ENCODE measurements at places on chromosomes 4 and X. TPM values are rescaled to one million over a fixed set of nuclear protein-coding genes. Genes with fewer than 3 reads are reported as not detected.
A peak's percentile ranks its signal among the peaks of the same experiment; 100 is the strongest.

- H3K36me3 ChIP-seq = peaks cover 6% of the 10 kb centered on the region
- H3K27me3 ChIP-seq = no peaks in the 10 kb centered on the region
- no peak for DNase-seq
- no peak overlapping the region for H3K4me3 ChIP-seq
- H3K27ac ChIP-seq = no peak overlapping the region
Observed at GRCh38 chr4:24559032-24559821, 25.1 kb downstream of the DHX15 start.

DNA sequence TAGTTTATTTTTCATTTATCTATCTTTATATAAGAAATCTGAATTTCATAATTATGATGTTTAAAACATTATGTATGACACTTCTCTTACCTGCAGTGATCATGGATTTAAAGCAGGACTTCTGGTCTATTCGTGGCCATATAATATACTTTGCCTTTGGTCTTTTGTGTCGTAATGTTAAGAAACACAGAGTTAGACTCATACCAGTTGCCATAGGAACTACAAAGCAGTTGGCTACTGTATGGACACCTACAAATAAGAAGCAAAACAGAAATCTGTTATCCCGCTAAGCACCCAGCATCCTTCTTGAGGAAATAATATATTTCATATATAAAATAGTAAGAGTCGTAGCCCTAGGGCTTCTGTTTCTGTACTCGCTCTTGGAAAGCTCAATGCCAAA, 4.3 kb downstream of the SEPSECS start:
- no peak overlapping the region for H3K27ac ChIP-seq
- no peaks in the 10 kb centered on the region for H3K27me3 ChIP-seq
- no peak for DNase-seq
- H3K4me3 ChIP-seq = no peak overlapping the region

HHIP gene
- total RNA-seq = 11.5 TPM

DNA sequence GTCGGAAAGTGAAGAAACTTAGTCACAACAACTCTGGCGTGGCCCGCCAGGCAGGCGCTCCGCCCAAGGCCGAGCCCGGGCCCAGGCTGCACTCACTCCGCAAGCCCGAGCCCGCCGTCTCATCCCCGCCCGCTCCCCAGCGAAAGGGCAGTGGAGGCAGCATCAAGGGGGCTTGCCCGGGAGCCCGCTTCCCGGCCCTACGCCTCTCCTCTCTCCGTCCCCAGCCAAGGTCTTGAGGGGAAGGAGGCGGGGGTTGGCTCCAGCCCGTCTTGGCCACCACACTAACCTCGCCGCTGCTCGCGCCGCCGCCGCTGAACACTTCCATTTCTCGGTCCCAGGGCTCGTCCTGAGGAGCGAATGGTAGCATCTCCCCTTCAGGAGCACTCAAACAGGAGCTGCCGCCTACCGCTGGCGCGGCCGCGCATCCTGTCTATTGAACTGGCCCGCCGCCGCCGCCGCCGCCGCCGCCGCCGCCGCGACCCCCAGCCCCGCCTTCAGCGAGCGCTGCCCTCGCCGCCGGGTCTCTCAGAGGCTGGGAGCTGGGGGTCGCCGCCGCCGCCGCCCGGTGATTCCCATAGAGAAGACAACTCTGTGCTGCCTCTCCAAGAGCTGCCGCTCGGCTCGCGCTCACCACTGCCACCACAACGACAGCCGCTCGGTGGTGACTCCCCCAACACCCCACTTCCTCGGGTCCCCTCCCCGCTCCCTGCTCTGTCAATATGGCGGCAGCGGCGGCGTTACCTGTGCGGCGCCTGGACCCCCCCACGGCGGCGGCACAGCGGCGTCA, at the start of gene RPS6KA6:
RPS6KA6 (minus strand) TSS at position 667 of the 787 bp plus-strand sequence; CDS start at position 367, 300 bp downstream.
- H3K4me1 ChIP-seq = no peaks in the 10 kb centered on the region
- H3K27ac ChIP-seq = peak within 1 kb of the TSS; percentile 71
- H3K4me3 ChIP-seq = peak within 1 kb of the TSS; percentile 52
- peak; percentile 61 for DNase-seq
- no peaks in the 10 kb centered on the region for H3K36me3 ChIP-seq
- H3K27me3 ChIP-seq = no peaks in the 10 kb centered on the region

DNA sequence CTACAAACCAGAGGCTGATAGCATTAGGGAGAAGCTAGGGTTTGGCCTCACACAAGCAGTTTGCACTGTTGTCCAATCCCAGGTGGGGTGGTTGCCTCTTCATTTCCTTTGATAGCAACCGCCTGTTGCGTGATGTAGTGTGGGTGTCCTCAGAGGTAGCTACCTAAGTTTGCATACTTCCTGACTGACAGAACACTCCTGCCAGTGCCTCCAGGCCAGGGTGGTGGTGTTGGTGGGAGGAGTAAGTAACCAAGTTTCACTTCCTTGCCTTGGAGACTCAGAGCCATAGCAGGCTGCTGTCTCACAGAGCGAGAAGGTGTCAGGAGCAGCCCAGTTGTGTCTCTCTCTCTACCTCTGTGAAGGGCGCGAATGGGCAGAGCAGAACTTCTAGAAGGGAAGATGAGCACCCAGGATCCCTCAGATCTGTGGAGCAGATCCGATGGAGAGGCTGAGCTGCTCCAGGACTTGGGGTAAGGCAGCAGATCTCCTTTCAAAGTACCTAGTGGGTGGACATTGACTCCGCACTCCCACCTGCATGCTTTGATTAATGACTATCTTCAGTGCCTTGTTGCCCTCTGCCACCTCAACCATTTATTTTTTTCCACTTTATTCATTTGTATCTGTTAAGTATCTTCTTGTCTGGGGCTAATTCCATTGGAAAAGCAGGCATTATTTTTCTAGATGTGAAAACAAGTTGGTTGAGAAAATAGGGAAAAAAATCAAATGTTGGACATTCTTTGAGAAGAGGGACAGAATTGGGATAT, at the start of gene DAPP1:
DAPP1 (plus strand) TSS at position 283 of the 764 bp plus-strand sequence; CDS start at position 370, 87 bp downstream.
- H3K4me1 ChIP-seq = no peaks in the 10 kb centered on the region
- H3K4me3 ChIP-seq = no peak within 1 kb of the TSS
- H3K27ac ChIP-seq = no peak within 1 kb of the TSS
- no peaks in the 10 kb centered on the region for H3K27me3 ChIP-seq
- DNase-seq = no peak
- H3K36me3 ChIP-seq = no peaks in the 10 kb centered on the region

DNA sequence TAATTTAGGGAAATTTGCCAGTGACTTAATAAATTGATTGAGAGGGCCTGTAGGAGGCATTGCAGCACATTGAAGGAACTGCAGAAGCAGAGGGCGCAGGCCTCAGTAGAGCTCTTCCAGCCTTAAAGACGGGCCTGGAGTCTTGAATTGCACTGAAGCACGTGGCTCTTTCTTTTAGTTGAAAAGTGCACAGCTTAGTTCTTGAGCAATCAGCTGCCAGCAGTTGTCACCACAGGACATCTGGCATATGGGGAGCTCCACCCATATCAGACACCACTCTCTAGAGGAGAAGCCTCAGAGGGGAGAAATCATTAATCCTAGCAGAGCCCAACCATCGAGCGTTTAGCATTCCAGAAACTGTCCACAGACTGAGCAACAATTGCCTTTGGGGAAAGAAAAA, 16.0 kb upstream of the FGF16 start:
- H3K36me3 ChIP-seq = no peaks in the 10 kb centered on the region
- no peaks in the 10 kb centered on the region for H3K4me1 ChIP-seq
- no peak overlapping the region for H3K27ac ChIP-seq
